ENCODE measurements at places on chromosomes 4 and X. TPM values are rescaled to one million over a fixed set of nuclear protein-coding genes. Genes with fewer than 3 reads are reported as not detected.

DNA sequence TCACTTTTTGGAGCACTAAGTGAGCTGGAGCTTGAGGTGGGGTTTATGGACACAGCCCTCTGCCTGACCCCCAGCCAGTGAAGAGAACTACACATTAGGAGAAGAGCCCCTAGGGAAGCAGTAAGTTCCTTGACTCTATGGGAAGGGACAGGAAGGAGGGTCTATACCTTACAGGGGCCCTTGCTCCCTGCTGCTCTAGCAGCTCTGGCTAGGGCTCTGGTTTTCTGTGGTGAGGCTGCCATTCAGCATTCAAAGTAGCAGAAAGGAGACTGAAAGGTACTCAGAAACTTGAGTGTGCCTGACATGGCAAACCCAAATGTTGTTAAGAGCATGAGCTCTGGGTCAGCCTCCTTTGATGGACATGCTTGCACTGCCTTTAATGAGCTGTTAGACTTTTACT lies 144.0 kb upstream of the KIT start:
- no peak for DNase-seq

GRCh38 chr4:181308476-181309312 lies 934.5 kb upstream of the TENM3 start:
- DNase-seq: no peak

DNA sequence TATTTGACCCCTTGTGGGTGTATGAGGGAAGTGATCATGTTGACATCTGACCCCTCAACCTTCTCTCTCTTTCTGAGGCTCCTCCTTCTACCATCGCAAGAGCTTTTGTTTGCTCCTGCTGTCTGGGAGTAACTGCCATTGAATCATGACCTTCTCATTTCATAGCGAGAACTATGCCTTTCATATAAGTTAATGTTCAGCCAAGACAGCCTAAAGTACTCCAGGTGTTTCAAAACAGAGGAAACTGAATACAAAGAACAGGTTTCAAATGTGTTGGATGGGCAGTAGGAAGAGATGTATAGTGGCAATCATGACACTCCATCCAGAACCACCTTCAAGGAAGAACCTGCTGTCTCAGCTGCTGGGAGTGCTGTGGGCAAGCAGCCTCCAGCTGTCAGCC lies 403.1 kb downstream of the MID1IP1 start:
- DNase-seq: no peak

GRCh38 chr4:2829321-2829932 lies 14.2 kb upstream of the ADD1 start:
- peak; percentile 59 for DNase-seq

DNA sequence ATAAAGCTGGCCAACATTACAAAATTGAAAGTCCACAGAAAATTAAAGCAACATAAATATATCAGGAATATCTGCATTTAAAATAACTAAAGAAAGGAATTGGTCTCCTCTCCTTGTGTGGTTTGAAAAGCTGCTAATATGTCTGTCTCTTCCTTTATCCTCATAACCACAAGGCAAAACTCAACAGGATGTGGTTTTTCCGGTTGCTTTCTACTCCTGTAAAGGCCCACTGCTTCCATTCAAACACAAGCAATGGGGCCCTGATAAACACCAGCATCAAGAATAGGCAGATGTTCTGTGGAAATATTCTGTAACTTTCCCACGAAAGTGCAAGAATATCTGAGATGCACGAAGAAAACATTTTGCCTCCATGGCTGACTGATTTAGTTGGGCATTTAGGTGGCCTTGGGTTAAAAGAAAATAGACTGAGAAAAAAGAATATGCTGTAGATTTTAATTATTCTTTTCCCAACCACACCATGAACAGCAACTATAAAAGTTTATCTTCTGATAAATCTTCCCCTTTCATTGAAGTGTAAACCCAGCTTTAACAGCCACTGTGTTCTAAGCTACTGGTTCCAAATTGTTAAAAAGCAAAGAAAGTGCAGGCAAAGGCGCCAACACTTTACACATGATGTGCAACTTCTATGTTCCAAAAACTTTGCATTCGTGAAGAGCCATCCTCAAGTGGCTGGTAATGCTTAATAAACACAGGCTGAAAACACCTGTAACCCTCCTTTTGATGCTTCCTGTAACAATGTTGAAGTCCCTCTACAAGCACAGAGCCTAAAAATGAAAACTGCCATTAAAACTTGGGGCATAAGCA lies 50.5 kb upstream of the NDST3 start:
- no peak for DNase-seq

DNA sequence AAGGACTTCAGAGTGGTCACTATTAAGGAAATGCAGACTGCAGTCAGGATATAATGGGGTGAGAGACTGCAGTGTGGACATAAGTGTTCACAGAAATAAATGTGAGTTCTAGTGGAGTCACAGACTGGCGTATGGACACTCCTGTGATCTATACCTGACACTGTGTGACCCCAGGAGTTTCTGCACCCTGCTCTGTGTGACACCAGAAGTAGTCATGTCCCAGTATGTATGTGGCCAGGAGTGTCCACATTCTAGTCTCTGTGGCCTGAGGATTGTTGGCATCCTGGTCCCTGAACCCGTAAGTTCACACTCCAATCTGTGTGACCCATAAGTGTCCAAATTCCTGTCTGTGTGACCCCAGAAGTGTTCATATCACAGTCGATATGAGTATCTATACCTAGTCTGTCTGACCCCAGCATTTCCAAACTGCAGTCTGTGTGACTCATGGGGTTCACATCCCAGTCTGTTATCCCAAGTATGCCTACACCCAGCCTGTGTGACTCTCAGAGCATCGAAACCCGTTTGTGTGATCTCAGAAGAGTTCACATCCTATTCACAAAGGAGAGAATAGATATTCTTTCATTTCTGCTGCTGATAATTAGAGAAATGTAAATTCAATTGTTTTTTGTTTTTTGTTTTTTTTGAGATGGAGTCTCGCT lies 16.3 kb downstream of the WDR13 start:
- DNase-seq: no peak

DNA sequence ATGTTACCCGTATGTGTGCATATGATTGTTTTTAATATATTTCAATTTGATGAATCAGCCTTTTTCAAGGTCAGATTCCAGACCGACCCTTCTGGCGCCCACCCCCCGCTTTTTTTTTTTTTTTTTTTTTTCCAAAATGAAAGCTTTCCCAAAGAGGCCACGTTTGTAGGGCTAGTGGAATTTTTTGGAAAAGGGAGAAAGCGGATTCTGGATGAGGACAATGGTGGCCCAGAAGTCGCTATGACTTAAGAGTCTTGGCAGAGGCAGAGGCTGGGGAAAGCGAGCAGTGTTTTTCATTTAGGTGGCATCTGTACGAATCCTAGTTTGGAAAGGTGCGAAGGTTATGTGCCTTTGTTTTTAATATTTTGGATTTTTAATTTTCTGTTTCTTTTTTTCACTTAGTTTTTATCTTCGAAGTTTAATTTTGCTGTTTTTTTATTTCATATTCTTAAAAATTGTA lies 14.6 kb downstream of the NDUFB11 start:
- DNase-seq: no peak

MAGEB17 gene
- total RNA-seq: not detected

GRCh38 chr4:162852642-162853041 lies 314.0 kb downstream of the NAF1 start:
- DNase-seq: no peak

GRCh38 chrX:143869018-143869417 lies 14.9 kb upstream of the UBE2NL start:
- no peak for DNase-seq
